ENCODE measurements at places on chromosomes 1 and 21.

- DNase-seq = no peak
Observed at GRCh38 chr1:222539951-222540597, 7.8 kb downstream of the HHIPL2 start.

GRCh38 chr1:73576083-73576482 is 621.9 kb downstream of the LRRIQ3 start:
- DNase-seq = no peak

- no peak for DNase-seq
Observed at GRCh38 chr1:3629561-3630160, 4.8 kb downstream of the TPRG1L start.

DNA sequence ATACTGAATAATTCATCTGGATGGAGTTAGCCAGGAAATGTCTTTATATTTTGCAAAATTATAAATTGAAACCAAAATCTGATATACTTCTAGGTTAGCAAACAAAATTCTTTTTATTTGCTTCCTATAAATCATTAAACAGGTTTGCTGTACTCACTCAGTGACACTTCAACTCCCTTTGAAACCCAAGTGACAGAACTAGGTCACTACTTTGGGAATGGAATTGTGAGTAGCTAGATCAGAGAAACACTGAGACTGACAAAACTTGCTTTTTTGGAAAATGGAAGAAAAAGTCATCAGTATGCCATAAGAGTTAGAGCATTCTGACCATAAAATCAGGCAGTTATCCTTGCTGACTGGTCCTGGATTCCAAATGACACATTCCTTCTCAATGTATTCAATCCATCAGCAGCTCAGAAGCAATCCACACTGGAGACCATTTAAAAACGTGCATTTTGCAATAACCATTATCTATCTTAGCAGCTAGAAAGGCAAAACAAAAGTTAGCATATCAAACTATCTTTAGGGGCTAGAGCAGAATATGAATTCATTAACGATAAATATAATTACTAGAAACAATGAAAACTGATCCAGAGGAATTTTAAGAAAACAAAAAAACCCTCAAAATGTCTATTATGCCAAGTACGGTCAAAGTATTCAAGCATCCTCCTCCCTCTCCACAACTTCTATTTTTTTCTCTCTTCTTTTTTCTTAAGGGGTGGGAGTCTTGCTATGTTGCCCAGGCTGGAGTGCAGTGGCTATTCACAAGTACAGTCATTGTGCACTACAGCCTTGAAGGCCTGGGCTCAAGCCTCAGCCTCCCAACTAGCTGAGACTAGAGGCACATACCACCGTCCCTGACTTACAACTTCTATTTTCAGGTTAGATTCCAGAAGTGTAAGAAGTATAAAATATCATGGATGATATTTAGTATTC is 60.1 kb downstream of the HNRNPR start:
- DNase-seq = no peak

- DNase-seq = no peak
Observed at GRCh38 chr21:34133802-34134201, 60.4 kb downstream of the MRPS6 start.

- no peak for DNase-seq
Observed at GRCh38 chr1:223835754-223836153, 10.0 kb downstream of the TP53BP2 start.

DNA sequence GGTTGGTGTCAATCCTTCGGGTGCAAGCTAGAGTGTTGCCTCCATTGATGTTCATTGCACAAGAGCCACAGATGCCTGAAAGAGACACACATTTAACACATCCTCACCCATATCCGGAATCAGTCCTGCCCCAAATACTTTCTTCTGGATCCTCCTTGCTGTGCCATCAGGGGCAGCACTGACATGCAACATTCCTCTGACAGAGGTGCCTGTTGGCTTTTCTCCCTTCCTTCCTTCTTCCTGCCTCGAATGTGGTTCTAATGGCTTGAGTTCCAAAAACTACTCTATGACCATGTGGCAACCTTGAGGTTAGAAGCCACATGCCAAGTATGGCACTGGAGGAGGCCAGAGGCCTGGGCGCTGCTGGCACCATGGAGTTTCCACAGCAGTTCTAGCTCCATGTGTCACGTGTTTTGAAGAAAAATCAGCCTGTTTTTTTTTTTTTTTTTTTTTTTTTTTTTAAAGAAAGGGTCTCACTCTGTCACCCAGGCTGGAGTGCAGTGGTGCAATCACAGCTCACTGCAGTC is 17.0 kb upstream of the ATP13A2 start:
- DNase-seq = no peak

GRCh38 chr1:23867542-23867894 is 572 bp downstream of the FUCA1 start:
- DNase-seq = no peak

DNA sequence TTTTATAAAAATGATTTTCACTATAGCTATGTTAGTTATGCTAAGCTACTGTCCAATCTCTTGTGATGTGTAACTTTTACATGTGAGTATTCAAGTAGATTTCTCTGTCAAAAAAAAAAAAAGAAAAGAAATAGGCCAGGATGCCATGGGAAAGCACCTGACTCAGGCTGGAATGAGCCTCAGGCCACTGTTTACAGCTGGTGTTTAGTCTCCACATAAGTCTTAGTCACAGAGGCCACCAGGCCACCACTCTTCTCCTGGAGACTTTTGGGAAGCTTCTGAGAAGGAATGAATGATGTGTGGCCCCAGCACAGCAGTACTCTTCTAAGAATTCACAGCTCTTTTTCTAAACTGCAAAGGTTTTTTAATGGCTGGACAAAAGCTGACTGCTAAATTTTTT is 48.9 kb downstream of the CHML start:
- no peak for DNase-seq

DNA sequence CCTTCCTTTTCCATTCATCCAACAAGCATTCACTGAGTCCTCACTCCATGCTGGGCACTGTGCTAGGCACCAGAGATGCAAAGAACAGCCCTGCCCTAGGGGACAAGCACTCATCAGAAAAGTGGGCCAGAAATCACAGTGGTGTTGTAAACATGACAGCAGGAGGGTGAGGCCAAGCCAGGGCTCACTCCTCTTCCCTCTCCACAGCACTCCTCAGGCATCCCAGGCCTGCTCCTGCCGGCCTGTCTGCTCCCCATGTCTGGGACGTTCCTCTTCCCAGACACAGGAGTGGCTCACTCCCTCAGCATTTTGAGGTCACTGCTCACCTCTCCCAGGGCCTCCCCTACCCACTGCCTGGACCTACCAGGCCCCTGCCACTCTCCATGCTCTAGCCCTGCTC is 61.8 kb downstream of the KCND3 start:
- no peak for DNase-seq

DNA sequence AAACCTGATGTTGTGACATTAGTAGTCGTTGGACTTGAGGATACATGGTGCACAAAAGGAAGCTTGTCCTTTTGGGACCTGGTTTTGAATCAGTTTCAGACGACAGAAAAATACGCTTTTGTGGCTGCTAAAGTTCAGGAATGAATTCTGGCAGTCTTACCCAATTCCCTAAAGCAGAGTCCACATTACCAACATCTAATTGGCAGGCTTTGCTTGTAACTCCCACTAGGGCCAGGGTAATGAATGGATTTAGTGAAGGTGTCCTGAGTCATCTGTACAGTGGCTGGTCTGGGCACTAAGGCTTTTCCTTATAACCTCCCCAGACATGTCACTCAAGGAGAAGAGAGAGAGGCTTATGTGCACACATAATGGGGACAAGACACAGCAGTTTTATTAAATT is 66.2 kb upstream of the RNPC3 start:
- no peak for DNase-seq

- no peak for DNase-seq
Observed at GRCh38 chr1:103525114-103525606, 339 bp upstream of the RNPC3 start.

Measured in GM13976 (cell line).